ENCODE measurements at places on chromosomes 6 and 20. TPM values are rescaled to one million over a fixed set of nuclear protein-coding genes. Genes with fewer than 3 reads are reported as not detected.

The PPDPF gene
- total RNA-seq = 36.0 TPM

The TXLNB gene
- total RNA-seq = 0.37 TPM

The PTPRT gene
- under 0.01 TPM for total RNA-seq

The PPIL1 gene
- total RNA-seq = 34.7 TPM

The PRL gene
- not detected for total RNA-seq

The RIN2 gene
- total RNA-seq = 58.7 TPM

The OR12D3 gene
- not detected for total RNA-seq

The LPA gene
- total RNA-seq = not detected

The FABP7 gene
- not detected for total RNA-seq

The TNFRSF6B gene
- total RNA-seq = 57.4 TPM

The GDAP1L1 gene
- not detected for total RNA-seq

The SLPI gene
- total RNA-seq = not detected

The CAGE1 gene
- 0.11 TPM for total RNA-seq

The RIPOR3 gene
- 15.6 TPM for total RNA-seq

The KIAA0408 gene
- total RNA-seq = 1.5 TPM

Data from uterine smooth muscle cell (primary cell).